Right hindlimb (tissue), 1 donor: ENCODE measurements at places on chromosomes 6 and 20.

GRCh38 chr6:149860834-149861602 is 3.1 kb downstream of the LRP11 start:
- no peak for DNase-seq

- no peak for DNase-seq
Observed at GRCh38 chr6:48611332-48611731, 500.3 kb upstream of the PTCHD4 start.

DNA sequence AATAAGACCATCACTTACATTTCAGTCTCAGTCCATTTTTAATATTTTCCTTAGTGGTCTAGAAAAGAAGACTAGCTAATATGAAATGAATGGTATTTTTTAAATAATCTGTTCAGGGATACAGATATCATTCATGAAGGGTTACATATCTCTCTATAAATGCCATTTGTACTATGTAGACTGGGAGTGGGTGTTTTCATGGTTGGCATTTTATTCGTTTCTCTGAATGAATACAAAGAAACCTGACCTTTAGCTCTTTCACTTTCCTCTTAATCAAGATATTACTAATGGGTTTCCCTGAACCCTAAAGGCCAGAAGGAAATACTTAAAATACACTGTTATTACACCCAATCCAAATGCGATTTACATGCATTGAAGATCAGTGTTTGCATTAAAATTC is 788.9 kb downstream of the TBC1D32 start:
- DNase-seq: no peak

- peak; percentile 13 for DNase-seq
Observed at GRCh38 chr6:38179300-38179699, 359.8 kb downstream of the ZFAND3 start.

DNA sequence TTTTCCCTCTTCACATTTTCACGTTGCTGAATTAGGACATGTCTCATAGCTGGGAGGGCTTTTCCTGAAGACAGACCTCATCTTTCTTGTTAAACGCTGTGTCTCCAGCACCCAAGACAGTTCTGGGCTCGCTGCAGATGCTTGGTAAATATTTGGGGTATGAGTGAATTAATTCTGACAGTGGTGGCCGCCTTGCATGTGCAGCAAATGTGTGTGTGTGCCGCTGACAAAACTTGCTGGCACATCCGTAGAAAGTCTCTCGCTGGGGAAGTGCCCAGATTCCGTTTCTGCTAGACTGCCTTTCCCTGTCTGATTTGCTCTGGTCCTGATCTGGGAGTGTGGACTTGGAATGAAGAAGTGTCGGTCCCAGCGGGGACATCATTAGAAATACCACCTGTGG is 48.2 kb upstream of the ZNFX1 start:
- DNase-seq: no peak

DNA sequence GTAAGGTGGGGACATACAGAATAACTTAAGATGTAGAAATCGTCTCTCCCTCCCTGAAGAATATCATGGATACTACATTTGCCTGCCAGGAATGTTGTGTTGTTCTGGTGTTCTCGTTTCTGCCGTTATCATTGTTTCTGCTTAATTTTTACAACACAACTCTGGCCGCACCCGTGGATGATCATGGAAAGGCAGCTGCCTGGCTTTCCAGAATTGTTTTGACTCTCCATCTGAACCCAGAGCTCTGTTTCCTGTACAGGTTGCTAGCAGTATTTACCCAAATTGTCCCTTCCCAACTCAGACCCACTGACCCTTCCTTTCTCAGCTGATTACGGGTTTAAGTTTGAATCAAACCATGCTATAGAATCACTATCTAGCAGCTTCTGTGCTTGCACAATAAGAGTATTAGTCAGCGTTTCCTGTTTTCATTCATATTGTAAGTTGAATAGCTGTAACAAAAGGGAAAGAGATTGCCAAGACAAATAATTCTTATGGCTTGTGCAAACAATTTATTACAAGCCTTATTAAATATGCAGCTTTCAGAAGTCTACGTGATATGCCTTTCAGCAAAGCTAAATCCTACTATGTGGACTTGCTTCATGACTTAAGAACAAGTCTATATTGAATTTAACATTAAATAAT is 139.0 kb downstream of the MTHFD1L start:
- DNase-seq: peak; percentile 68

- peak; percentile 95 for DNase-seq
Observed at GRCh38 chr20:19974630-19975435, 42.3 kb upstream of the NAA20 start.

DNA sequence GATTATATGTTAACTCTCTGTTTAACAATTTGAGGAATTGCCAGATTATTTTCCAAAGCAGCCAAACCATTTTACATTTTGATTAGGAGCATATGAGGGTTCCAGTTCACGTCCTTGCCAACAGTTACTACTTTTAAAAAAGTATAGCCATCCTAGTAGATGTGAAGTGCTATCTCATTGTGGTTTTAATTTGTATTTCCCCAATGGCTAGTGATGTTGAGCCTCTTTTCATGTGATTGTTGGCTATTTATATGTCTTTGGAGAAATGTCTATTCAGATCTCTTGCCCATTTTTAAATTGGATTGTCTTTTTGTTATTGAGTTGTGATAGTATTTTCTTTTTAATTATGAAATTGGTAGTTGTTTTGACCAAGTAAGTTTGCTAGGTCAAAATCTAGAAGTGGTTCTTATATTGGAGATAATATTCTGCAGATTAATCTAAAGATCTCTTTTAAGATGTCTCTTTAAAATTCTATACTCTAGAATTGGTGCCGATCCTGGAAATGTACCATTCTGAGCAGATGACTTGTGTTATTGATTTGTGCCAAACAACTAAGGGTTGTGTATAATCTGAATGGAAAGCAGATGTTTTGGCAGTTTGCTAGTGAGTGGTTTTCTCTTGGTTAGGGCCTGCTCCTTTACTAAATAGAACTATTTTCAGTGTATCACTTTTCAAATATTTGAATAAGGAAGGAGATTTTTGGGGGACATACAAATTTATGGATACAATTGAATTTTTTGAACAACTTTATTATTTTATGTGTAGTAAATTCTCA is 99.5 kb downstream of the CDKAL1 start:
- no peak for DNase-seq

- peak; percentile 74 for DNase-seq
Observed at GRCh38 chr6:42007286-42008137, 42.8 kb upstream of the TAF8 start.

- DNase-seq: no peak
Observed at GRCh38 chr6:131966443-131966842, 15.3 kb upstream of the CCN2 start.

DNA sequence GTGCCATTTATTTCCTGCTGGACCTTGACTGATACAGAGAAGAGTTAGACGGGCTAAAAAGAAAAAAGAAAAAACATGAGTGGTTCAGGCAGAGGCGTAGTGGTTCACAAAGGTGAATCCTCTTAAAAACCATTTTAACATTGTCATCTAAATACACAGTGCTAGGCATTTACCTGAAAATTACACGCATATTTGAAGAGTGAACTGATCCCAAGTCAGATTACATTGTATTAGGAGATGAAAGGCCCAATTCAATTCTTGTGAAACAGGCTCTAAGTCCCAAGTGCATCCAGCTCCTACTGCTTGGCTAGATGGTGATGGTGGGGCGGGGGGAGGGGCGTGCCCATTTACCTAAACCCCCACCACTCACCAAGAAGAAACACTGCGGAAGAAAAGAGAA is 46.7 kb upstream of the ATXN1 start:
- DNase-seq: no peak

GRCh38 chr6:170124836-170125235 is 166.0 kb downstream of the DLL1 start:
- peak; percentile 6 for DNase-seq

DNA sequence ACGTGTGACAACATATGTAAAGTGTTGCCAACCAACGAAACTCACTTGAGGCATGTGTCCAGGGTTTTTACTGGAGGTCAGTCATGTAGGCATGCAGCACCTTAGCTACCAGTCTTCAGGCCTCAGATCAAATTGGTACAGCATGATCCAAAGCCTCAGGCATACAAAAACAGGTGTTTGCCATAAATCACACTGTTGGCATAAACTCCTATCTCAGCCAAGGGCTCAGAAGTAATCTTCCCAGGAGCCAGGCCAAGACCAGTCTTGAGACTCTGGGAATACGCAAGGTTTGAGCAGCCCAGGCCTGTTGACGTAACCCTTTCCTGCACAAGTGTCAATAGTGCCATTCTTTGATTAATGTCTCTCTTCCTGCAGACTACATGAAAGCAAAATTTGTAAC is 163.5 kb downstream of the PRL start:
- DNase-seq: peak; percentile 34

GRCh38 chr20:52895235-52895634 is 76.9 kb upstream of the TSHZ2 start:
- DNase-seq: no peak

DNA sequence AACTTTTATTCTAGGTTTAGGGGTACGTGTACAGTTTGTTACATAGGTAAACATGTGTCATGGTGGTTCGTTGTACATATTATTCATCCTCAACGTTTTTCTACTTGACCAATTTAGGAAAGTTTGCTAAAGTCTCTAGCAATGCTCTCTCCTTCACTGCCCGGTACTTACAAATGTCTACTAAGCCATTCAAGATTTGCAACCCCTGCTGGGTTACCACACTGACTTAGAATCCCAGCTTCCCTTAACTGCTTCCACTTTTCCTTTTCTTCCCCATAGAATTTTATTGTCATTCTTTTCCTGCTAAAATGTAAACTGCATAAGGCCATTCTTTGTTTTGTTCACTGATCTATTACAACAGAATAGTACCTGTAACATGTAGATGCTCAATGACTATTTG is 97.4 kb downstream of the SMPDL3A start:
- no peak for DNase-seq

GRCh38 chr6:32187009-32187709 is 2.8 kb downstream of the PBX2 start:
- no peak for DNase-seq

GRCh38 chr20:12345978-12346377 is 428.3 kb downstream of the BTBD3 start:
- DNase-seq: no peak
